Hypothalamus (tissue), 51 donors: ENCODE measurements at places on chromosomes 7 and 10.
A peak's percentile ranks its signal among the peaks of the same experiment; 100 is the strongest.

GRCh38 chr10:74683067-74683466 is 143.3 kb upstream of the KAT6B start:
- DNase-seq = no peak

- no peak for DNase-seq
Measured at GRCh38 chr7:27079234-27079975, 16.4 kb downstream of the HOXA1 start.

DNA sequence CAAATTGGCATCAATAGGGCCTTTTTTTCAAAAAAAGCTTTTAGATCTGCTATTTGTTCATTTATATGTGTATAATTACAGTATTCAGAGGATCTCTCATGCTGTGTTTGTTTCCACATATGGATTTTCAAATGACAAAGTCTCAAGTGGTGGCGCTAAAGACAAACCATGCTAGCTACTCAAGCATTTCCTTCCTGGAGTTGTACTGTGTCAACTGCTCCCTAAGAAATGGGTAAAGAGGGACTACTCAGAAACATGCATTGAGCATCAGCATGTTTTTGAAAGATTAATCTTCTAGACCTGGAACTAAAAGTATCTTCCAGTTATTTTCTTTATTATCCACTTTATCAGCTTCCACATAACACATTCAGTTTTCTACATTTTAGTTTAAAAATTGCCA is 12.7 kb downstream of the CNTNAP2 start:
- DNase-seq = no peak

GRCh38 chr10:16384021-16384420 is 52.8 kb upstream of the PTER start:
- peak; percentile 4 for DNase-seq

- DNase-seq = no peak
Measured at GRCh38 chr7:33692956-33693355, 212.4 kb upstream of the BMPER start.

GRCh38 chr7:116271963-116272886 is 61.9 kb downstream of the TES start:
- no peak for DNase-seq

GRCh38 chr10:34157501-34157900 is 657.6 kb downstream of the PARD3 start:
- DNase-seq = no peak

DNA sequence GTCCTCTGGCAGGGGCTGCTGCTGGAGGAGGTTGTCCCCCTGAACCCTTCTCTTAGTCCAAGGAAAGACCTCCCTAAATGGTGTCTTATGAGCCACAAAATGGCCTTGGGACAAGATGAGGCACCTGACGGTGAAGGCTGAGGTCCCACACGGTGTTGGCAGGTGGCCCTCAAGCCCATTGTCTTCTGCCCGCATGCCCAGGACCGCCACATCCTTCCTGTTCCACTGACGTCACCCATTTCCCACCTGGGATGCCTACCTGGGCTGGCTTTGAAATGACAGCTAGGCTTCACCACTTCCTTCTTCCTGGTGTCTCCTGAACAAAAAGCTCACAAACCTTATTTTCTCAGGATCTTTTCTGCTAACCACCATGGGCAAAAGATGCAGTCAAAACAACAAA is 2.1 kb upstream of the DMBT1 start:
- no peak for DNase-seq

GRCh38 chr10:100773646-100774045 is 28.3 kb downstream of the PAX2 start:
- DNase-seq = no peak

DNA sequence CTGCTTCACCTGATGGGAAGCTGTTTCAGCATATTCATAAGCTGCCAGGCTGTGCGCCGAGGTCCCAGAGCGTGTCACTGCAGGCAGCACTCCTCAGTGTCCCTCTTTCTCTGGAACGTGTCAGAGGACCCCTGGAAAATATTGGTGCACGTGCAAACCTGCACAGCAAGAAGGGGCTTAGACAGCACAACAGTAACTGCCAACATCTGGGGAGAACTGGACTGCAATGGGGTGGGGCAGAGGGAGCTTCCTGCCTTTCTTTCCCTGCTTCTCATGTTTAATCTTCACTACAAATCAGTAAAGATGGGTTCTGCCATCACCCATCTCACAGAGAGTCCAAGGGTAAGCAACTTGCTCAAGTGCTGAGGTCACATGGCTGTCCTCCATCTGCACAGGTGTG is 86.5 kb upstream of the GPR26 start:
- no peak for DNase-seq

- DNase-seq = no peak
Measured at GRCh38 chr10:99779335-99779734, 3.1 kb upstream of the ABCC2 start.

- no peak for DNase-seq
Measured at GRCh38 chr10:73469579-73469978, 26.2 kb downstream of the PPP3CB start.

GRCh38 chr7:157176771-157177170 is 38.0 kb downstream of the UBE3C start:
- no peak for DNase-seq

GRCh38 chr10:68043030-68043429 is 32.1 kb downstream of the HERC4 start:
- DNase-seq = no peak

DNA sequence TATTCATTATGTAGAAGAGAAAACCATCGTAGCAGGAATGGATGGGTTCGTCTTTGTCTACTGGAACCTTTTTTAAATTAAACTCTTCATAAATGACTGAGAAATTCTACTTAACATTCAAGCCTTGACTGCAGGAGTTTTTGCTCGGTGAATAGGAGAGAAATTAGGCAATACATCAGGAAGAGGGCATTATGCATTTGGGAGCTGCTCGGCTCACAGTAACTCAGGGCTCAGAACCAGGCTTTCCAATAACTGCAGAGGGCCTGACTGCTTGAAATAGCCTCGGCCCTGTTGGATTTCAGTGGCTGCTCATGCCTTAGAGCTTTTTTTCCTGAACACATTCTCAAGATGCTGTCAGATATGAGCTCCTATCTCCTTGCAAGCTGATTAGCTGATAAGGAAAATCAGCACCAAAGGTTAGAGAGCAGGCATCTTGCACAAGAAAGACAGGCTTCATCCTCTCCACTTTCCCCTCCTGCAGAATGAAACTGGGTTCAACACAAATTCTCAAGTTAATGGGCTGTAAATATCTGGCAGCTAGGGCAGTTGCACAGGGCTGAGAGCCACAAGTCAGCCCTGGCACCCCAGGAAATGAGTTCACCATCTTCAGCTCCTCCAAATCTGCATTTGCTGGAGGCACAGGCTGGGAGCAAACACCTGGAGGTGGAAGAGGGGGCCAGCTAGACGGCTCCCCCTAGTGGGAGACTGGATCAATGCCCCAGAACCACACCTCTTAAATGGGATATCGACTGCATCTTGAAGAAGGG is 24.3 kb downstream of the TECTB start:
- no peak for DNase-seq

DNA sequence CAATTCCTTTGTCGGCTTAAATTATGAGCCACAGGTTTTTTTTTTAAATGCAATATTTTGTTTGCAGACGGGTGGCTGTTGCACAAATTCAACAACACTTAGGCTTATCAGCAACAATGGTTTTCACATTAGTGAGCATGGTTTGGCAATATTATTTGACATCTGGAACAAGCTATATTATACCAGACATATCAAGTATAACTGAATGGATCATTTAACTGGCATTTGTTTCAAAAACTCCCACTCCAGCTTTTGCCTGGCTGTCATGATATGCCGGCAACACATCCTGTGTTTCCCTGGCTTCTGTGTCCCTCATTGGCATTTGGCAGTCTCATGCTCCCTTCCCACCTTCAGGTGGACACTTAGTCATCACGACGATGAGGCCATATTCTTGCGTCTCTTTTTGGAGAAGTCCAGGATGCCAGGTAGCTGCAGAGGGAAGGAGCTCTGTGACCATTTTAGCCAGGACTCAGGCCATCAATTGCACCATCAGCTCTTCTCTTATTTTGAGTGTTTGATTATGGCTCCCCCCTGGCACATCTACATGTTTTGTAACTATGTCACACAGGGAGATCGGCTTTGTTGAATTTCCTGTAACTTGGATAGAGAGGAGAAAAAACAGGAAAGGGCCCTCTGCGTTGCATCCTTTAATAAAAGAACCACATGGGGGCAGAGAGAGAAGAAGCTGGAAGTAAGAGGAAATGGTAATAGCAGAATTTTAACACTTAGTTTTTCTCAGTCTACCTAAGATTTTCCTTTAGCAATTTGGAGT is 413.9 kb downstream of the LRMDA start:
- no peak for DNase-seq

DNA sequence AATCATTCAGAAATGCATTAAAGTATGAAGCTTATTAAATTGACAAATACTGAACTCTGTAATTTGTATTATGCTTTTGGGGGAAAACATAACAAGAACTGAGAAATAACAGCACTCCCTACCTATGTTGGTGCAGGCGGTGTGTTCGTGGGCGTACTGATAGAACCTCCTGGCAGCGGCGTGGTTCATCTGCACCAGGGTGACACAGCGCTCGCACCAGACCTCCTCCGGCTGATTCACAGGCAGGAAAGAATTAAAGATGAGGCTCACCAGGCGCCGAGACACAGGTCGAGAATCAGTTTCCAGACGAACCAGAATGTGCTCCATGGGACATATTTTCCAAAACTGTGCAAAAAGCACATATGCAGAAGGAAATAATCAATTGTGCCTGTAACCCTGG is 40.2 kb downstream of the NCAPG2 start:
- DNase-seq = no peak

GRCh38 chr7:41943094-41943577 is 240.2 kb upstream of the INHBA start:
- DNase-seq = peak; percentile 48

- no peak for DNase-seq
Measured at GRCh38 chr10:17153321-17153720, 23.7 kb upstream of the CUBN start.

GRCh38 chr10:5900247-5900646 is 10.2 kb downstream of the FBH1 start:
- DNase-seq = no peak

DNA sequence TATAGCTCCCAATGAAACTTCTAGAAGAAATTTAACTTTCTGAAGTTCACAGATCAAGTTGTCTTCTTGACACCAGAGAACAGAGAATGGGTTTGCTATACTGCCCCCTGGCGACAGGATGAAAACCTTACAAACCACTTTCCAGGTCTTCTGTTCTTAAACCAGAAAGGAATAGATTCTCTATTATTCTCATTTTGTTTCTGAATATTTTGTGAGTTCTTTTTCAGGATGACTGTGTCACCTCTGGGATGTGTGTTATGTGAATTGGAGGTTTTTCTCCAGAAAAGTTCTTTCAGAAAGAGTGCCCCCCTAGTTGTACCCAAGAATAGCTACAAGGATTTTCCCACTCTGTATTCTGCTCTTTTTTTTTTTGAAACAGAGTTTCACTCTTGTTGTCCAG is 6.3 kb downstream of the IFT22 start:
- DNase-seq = no peak

GRCh38 chr7:27948861-27949260 is 208.9 kb downstream of the TAX1BP1 start:
- no peak for DNase-seq

GRCh38 chr7:47944536-47945260 is 3.6 kb downstream of the PKD1L1 start:
- DNase-seq = no peak

- DNase-seq = no peak
Measured at GRCh38 chr7:2508327-2509215, 11.0 kb upstream of the LFNG start.

GRCh38 chr7:16954321-16954720 is 72.5 kb upstream of the AGR3 start:
- DNase-seq = no peak

DNA sequence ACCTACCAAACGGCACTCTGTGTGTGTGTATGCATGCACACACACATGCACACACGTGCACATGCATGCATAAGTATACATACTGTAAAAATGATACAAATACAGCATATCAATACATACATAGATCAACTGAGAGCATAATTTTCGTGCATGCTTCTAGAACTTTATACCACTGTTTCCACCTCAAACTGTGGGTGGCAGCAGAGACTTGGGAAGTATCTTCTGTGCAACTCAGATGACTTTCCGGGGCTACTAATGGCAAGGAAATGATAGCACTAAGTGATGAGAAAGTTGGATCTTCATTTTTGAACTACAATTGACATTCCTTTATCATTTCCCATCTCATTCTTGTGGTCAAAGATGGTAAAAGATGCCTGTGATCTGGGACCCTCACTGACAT is 570.7 kb downstream of the REEP3 start:
- no peak for DNase-seq

- DNase-seq = no peak
Measured at GRCh38 chr7:40598915-40599314, 464.1 kb downstream of the SUGCT start.

- no peak for DNase-seq
Measured at GRCh38 chr7:84714765-84715164, 472.1 kb downstream of the SEMA3D start.

- no peak for DNase-seq
Measured at GRCh38 chr7:150446288-150446938, 4.0 kb upstream of the GIMAP8 start.

DNA sequence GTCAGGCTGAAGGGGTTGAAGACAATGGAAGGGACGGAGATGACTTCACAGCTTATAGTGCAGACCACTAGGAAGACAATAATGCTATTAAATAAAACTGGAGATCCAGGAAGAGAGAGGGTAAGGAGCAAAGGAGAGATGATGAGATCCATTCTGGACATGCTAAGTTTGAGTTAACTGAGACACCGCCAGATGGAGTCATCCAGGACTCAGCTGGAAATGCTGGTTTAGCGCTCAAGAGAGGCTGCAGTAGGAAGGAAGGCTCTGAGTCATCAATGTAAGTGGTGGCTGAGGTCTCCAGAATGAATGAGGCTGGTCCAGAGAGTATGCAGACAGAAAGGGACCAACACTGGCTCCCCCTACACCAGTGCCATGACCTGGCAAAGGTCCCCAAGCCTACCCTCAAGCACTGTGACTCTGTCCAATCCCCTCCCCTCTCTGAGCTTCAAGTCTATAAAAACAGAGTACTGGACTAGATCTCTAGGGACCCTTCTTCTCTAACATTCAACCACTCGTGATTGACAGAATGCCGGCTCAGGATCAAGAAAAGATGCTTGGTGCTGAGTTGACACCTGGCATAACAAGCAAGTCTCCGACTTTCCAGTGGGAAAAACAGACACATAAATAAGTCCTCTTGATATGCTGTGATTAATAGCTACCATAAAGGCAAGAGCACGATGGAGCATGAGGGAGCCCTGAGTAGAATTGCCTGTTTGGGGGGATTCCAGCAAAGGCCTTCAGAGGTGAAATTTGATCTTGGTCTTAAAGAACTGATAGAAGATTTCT is 8.9 kb downstream of the GFRA1 start:
- DNase-seq = no peak

GRCh38 chr10:93090619-93091018 is 16.9 kb downstream of the CYP26A1 start:
- DNase-seq = no peak

DNA sequence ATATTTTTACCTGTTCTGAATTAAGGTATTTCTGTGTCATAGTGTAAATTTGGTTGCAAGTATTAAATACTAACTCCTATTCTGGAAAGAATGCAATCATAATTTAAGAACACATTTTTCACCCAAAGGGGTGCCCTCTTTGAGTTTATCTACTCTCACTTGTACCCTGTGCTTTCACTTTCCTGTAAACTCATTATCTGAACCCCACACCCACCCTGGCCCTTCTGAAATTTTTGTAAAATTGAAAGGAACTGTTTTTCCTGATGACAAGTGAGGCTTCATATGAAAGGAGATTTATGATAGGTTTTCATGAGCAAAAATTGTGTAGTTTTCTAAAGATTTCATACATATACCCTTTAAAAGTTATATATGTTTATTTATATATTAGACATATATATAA is 134.5 kb downstream of the WNT2 start:
- no peak for DNase-seq
